ENCODE measurements at places on chromosomes 6 and 20.
A peak's percentile ranks its signal among the peaks of the same experiment; 100 is the strongest.

DNA sequence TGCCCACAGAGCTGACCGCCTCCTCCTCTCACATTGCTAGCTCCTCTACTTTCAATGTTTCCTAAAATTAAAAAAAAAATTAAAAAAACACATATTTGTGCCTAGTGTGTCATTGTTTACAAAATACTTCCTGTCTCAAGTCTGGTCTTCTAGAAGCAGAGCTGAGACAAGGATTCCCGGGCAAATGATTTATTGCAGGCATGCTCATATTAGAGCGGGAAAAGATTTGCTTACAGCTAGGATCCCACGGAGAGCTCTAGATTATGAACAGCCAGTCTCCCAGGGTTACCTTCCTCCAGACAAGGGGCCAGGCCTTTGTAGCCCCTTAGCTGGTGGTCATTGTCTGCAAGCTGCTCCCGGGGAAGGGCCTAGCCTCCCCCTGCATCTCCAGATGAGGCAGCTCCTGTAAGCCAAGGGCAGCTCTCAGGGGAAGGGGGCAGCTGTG is 9.4 kb downstream of the PACSIN1 start:
- no peak for DNase-seq

GRCh38 chr6:122657601-122658000 is 47.4 kb downstream of the PKIB start:
- DNase-seq: no peak

DNA sequence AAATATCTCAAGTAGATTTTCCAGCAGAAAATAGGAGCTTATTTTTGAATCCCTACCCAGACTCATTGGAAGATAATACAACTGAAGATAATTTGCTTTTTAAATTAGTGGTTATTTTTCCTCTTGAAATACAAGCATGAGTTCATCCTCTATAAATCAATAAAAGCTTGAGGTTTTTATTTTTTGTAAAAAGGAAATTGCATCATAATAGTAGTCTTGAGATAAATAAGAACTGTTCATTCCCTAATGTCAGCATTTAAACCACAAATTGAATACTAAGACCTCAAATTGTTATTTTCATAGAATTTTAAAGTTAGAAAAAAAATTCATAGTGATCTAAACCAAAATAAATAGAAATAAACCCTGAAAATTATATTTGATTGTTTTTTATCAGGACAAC is 719.1 kb downstream of the CD109 start:
- no peak for DNase-seq

DNA sequence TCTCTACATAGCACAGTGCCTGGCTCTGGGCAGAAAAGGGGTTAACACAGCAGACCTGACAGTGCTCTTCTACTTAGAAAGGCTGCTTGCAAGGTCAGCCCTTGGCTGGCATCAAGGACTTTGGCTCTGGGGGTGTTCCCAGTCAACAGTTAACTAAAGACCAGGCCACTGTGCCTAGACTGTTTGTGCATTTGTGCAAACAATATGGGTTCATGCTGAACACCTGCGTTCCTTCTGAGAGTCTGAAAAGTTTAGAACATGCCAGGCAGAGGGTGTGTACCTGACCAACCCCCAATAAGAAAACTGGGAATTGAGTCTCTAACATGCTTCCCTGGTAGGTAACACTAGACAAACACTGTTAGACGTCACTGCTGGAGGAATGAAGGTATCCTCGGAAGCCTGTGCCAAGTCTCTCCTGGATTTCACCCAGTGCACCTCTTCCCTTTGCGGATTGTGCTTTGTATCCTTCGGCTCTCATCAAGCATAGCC is 110.7 kb downstream of the PDE10A start:
- DNase-seq: no peak

DNA sequence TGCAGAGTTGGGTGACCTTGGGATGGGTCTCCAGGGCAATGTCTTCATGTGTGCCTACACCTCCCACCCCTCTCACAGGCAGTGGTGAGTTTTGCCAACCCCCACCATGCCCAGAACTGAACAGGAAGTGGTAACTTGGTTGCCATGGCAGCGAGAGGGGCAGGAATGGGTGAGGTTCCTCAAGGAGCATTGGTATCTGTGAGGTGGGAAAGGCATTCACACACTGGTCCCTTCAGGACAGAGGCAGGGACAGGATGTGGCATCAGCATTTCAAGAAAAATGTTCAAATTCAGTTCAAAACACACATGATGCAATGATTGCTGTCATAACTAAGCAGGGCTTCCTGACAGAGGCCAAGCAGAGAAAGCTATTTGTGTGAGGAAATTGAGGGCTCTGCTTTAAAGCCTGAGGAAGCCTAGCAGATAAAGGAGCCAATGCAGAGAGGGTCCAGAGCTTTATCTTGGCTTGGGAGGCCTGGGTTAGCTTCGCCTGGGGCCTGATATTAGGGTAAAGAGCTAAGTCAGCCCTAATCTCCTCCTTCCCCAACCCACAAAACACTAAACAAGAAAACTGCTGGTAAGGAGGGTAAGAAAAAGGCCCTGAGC is 551 bp downstream of the TREML2 start:
- no peak for DNase-seq

DNA sequence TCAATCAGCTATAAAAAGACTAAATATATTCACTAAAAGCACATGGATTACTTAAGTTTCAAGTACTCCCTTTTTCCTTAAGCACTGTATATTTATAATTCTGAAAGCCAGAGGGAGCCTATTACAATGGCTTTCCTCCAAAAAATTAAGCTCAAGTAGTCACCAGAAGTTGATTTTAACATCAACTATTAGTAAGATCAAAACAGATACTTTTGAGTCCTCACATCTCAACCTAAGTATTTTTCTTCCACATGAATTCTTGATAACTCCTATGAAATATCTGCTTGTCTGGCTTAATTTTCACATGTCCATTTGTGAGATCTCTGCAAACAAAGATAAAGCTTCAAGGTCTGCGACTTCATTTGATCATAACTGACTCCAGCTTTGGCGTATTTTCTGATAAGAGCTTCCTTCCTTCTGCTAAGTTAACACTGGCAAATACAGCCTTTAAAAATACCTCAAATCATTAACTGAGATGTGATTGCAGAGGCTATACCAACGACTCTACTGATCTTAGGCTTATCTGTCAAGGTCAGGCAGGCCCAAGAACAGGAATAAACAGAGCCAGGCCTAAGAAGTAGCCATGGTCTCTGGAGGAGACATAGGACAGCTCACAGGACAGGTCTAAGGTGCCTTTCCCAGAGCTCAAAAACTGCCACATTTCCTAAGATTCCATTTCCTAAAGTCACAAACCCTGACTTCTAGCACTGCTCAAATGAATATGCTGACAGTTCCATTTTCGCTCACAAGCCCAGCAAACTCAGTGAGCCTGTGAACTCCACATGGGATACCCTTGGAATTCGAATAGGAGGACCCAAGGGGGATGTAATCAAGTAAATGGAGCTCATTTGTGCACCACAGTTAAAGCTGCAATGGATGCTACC is 10.0 kb downstream of the SNX5 start:
- no peak for DNase-seq

DNA sequence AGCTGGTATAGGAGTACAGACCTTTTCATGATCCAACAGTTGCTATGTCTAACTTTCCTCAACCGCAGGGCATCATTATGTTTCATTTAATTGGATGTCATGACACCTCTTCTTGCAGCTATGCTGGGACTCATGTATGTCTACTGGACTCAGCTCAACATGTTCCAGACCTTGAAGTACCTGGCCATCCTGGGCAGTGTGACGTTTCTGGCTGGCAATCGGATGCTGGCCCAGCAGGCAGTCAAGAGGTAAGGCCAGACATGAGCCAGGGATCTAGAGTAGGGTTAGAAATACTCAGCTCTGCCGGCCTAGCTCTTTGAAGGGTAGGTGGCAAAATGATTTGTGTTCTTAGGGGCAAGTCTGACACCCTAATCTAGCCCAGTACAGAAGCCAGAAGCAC is 25.2 kb downstream of the GHRH start:
- no peak for DNase-seq

- DNase-seq: no peak
These were observed 747.2 kb downstream of the KHDRBS2 start for GRCh38 chr6:61538801-61539200.

DNA sequence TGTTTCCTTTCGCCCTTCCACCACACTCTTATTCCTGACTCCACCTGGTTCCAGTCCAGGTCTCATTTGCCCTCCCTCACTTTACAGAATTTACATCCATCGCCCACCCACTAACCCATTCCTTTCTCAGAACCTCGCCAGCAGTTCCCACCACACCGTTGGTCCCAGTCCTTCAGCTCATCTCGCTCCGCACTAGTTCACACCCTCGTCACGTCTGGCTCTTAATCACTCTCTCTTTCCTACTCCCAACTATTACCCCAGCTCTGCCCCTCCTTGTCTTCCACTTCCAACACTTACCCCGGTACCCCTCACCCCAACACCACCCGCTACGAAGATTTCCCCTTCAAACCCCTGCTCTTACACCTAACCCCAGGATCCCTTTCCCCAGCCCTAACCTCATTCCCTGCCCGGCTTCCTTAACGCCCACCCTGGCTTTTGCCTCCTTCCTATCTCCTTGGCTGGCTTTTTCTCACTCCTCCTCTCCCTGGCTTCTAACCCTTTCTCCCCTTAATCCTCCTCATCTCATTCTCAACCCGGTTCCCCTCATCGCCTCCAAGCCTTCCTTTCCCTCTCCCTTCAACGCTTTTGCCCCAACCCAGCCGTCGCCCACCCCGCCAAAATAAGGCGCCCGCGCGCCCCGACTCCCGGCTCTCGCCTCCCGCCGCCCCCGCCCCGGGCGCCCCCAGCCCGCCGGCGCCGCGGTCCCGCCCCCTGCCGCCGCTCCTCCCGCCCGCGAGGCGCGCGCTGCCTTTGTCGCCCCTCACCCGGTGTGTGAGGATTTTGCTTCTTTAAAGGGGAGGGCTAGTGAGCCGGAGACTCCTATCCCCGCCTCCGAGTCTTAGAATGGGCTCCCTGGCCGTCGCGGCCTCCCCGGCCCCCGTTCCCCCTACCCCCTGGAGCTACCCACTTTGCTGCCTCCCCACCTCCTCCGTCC is 542 bp downstream of the USP49 start:
- no peak for DNase-seq

DNA sequence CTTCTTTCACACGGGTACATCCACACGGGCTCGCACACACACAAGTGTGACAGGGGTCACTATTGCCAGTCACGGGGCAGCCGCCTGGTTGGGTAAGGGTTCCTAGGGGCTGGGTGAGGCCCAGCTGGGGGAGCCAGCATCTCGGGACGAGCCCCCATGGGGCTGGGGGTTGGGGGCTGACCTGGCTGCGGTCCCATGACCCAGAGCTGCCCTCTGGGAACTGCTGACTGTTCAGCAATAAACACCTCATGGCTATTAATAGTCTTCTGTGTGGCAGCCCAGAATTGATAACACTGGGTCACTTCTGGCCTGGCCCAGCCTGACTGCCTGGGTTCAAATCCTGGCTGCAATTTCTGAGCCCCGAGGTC is 23.8 kb downstream of the VEGFA start:
- no peak for DNase-seq

DNA sequence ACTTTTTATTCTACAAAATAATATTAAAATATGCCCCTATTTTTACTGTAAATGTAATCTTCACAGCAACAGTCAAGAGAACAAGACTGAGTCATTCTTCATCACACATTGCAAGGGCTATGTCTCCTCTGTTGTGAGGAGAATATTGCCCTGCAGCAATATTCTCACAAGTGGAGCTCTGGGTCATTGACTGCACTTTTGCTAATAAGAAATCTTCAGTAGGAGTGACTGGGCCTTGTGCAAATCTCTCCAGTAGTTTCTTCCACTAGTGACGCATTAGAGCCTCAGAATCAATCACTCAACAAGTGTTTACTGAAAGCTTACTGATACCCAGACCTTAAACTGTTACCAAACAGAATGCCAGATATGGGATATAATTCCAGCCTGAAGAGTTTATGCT is 49.1 kb downstream of the LAMA2 start:
- DNase-seq: peak; percentile 7
